ENCODE measurements at places on chromosomes 13 and 19.

- DNase-seq, result no peak
Measured at GRCh38 chr13:38328699-38329098, 21.0 kb upstream of the UFM1 start.

DNA sequence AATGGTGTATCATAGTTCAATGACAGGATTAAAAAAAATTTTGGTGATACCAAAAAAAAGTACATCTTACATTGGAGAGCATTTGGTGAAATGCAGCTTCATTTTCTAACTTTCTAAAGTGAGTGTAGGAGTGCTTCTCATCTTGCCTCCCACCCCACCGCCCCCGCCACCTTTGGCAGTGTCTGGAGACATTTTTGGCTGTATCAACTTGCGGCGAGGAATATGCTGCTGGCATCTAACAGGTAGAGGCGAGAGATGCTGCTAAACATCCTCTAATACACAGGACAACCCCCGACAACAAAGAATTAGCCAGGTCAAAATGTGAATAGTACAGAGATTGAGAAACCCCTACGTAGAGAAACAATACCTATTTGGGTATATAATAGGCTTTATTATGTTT, 1.7 kb downstream of the DLEU7 start:
- no peak for DNase-seq

- no peak for DNase-seq
Measured at GRCh38 chr13:91318886-91319285, 28.6 kb upstream of the MIR17HG start.

DNA sequence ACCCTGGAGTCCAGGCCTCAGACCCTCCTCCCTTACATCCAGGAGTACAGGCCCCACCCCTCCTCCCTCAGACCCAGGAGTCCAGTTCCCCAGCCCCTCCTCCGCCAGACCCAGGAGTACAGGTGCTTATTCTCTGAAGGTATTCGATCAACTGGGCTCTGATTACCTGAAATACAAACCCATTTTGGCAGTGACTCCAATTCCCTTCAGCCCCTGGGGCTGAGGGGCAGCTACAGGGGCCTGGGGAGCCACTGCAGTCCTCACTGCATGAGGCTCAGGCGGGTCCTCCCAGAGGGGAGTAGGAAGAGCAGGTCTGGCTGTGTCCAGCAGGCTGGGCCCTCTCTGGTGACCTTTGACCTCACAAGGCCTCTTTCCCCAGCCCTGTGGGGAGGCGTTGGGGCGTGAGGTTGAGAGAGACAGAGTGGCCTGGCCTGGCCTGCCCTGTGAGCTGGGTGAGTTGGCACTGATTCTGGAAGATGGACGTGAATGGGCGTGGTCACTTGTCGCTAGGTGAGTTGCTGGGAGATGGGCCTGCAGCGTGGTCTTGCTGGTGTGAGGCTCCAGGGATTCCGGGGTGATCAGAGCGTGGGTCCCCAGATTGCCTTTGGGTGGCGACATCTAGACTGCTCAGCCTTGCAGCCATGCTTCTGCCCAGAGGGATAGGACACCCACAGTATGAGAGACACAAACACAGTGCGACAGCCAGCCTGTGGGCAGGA, 3.1 kb downstream of the BCAT2 start:
- no peak for DNase-seq

GRCh38 chr19:4498694-4499093, 19.6 kb downstream of the PLIN4 start:
- DNase-seq, result no peak

Measured in retina (tissue), 1 donor.